Fibroblast of skin of left biceps (primary cell): ENCODE measurements at places on chromosomes 1 and 21.
A peak's percentile ranks its signal among the peaks of the same experiment; 100 is the strongest.

- no peak for DNase-seq
Measured at GRCh38 chr21:26977746-26978145, 10.9 kb upstream of the ADAMTS5 start.

- DNase-seq, result no peak
Measured at GRCh38 chr1:153677718-153678518, 570 bp upstream of the NPR1 start.

DNA sequence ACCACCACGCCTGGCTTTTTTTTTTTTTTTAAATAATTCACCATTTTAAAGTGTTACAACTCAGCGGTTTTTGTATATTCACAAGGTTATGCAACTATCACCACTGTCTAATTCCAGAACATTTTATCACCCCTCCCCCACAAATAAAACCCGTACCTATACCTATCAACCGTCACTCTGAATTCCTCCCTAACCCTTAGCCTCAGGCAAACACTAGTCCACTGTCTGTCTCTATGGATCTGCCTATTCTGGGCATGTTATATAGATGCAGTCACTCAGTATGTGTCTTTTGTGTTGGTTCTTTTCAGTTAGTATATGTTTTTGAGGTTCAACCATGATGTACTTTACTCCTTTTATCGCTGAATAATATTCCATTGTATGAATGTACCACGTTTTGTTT lies 19.3 kb upstream of the GRHL3 start:
- no peak for DNase-seq

- DNase-seq, result no peak
Measured at GRCh38 chr1:94068096-94068998, 52.6 kb downstream of the ABCA4 start.

GRCh38 chr1:164617377-164618201 lies 58.6 kb downstream of the PBX1 start:
- DNase-seq, result no peak

DNA sequence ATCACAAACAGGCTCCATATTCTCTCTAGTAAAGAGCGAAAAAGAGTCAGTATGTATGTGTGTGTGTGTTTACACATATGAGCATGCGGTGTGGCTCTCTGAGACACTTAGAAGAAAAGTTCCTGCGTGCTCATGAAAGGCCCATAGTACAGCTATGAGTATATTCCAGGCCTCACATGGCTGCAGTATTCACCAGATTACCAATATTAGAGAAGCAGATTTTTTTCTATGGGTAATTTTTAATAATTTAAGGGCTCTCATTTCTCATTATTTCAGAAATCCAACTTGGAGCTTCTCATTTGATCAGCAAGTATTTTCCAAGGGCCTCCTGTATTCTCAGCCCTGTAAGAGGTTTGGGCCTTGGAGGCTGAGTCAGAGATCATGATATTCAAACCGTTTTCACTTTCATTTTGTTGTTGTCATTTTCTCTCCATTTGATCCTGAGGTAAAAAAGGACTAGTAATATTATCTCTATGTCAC lies 232.9 kb upstream of the SGIP1 start:
- DNase-seq, result no peak

DNA sequence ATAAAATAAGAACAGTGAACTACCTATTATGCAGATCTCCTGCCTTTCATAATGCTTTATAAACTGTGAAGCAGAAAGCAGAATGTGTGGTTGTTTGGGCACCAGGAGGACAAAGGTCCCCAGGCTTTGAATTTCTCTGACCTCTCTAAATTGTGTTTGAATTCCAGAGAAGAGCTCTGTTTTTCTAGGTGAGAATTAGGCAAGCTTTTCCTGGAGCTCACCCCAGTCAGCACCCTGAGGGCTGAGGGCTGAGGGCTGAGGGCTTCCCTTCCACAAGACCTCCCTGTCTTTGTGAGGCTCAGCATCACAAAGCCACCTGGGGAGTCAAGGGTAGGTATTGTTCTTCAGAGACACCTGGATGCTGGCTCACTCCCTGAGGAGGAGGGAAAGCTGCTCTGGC lies 45.5 kb upstream of the LRIG2 start:
- DNase-seq, result no peak

GRCh38 chr1:30684881-30685795 lies 38.2 kb downstream of the MATN1 start:
- DNase-seq, result no peak

GRCh38 chr1:233668146-233668724 lies 54.3 kb downstream of the KCNK1 start:
- DNase-seq, result peak; percentile 8

DNA sequence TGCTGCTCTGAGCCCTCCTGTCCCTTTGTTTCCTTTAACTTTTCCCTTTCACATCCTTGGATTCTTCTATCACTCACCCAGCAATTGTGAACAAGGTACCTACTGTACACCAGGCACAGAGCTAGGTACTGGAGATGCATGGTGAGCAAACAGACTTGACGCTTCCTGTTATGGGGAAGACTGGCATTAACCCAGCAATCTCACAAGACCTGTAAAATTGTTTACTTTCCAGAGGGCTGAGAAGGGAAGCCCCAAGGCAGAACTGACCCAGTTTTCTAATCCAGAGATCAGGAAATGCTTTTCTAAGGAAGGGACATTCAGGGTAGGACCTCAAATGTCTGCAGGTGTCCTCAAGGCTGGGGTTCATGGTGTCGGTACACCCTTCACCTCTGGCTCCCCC lies 171.6 kb upstream of the KAZN start:
- no peak for DNase-seq

GRCh38 chr1:22976461-22977243 lies 4.0 kb upstream of the LACTBL1 start:
- DNase-seq, result peak; percentile 44

- DNase-seq, result no peak
Measured at GRCh38 chr1:5267603-5268235, 613.3 kb downstream of the AJAP1 start.

GRCh38 chr1:178497903-178498478 lies 1.2 kb upstream of the CLEC20A start:
- no peak for DNase-seq

- no peak for DNase-seq
Measured at GRCh38 chr1:246035060-246035541, 472.0 kb downstream of the SMYD3 start.

- no peak for DNase-seq
Measured at GRCh38 chr1:8476006-8476405, 158.1 kb downstream of the SLC45A1 start.

- no peak for DNase-seq
Measured at GRCh38 chr1:17440074-17440826, 773 bp upstream of the RCC2 start.

DNA sequence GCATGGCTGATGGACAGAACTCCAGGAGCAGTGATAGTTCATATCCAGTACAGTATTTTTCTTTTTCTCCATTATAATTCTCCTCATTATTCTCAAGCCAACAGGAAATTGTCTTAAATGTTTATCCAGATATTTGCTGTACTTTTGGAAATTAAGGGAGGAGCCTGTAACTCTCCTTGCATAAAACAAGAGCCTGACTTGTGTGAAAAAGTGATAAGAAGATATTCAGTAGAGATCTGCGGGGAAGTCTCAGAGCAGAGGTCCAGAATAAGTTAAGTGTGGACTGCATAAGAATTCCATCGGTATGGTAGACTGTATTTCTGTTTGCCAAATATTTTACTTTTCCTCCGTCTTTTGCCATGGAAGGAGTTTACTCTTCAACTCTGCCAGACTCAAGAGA lies 70.2 kb downstream of the BACH1 start:
- no peak for DNase-seq

DNA sequence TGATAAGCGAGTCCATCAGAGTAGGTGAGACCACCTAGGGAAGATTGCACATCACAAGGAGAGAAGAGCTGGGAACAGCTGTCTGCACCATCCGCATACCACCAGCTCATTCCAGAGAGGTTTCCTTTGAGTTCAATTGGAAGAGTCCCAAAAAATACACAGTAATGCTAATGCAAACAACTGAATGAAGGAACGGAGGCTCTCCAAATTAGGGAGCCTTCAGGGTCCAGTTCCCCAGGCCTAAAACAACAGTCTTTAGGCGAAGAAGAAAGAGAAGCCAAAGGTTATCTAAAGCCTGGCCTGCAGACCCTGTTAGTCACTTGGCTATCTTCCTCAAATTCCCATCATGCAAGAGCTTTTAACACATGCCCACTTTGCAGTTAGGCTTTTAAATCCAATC lies 246.4 kb downstream of the PBX1 start:
- no peak for DNase-seq
